ENCODE measurements at places on chromosomes 13 and 19. TPM values are rescaled to one million over a fixed set of nuclear protein-coding genes. Genes with fewer than 3 reads are reported as not detected.

DNA sequence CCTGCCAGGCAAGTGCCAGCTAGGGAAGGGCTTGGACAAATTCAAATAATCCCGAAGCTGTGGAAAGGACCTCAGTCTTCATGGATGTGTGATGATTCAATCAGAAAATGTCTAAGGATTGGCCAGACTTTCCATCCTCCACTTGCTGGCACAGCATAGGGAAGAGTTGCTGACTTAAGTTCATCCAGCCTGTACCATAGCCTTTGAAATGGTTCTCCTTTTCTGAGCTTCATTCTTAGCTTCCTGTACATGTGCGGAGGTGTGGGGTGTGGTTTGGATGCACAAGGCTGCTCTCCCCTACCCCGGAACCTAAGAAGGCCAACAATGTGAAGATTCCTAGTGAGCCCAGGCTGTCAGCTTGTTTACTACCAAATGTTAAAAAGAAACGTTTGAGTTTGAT lies 959 bp upstream of the IGFL3 start:
- no peak for DNase-seq

- no peak for DNase-seq
Observed at GRCh38 chr13:65653613-65654012, 1576.5 kb downstream of the PCDH9 start.

GRCh38 chr13:44730851-44731250 lies 154.7 kb upstream of the TSC22D1 start:
- DNase-seq, result no peak

- DNase-seq, result no peak
Observed at GRCh38 chr19:4988770-4989251, 19.9 kb downstream of the KDM4B start.

GRCh38 chr19:46616631-46617322 lies 8.1 kb downstream of the PTGIR start:
- no peak for DNase-seq

- no peak for DNase-seq
Observed at GRCh38 chr13:27183561-27184147, 12.0 kb upstream of the USP12 start.

DNA sequence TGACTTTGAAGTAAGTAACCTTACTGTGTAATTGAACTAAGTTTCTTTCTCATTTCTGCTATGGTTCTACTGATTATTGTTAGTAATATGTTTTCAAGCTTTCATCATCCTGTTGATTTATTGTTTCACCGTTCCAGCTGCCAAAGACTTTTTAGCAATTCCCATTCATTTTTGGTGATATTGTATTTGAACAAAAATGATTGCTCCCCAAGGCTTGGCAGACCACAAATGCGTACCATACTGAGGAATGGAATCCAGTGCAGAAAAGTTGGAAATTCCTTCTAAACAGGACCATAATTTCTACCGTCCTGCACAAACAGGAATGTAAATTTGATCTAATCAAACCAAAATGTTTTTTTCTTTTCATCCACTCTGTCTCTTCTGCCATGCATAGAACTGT lies 10.7 kb downstream of the EPSTI1 start:
- DNase-seq, result no peak

DNA sequence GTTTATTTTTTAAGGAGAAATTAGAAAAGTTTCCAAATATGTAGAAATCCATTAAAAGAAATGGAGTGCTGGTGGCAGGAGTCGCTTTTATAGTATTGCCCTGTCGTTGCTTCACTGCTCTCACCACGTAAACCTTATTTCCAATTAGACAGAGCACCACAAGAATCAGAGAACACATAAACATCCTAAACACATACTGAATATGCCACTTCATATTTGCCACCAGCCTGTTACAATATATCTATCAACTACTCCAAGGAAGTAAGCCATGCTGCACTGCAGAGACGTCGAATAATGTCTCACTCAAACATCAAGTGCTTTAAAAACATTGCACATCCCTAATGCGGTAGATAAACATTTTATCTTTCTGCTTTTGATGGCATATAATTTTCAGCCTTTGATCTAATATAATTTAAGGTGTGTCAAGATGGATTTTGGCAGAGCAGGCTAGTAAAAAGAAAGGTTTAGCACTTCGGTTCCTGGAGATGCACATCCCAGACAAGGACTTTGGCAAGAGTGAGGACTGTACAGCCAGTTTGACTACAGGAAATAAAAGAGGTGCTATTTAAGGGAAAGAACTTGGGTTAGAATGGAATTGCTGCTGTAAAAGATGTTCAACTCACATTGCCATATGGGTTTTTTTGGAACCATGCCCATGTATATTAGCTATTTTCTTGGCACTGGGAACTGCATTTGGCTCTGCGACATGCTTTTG lies 932.3 kb downstream of the EFNB2 start:
- no peak for DNase-seq

- no peak for DNase-seq
Observed at GRCh38 chr13:75468602-75469001, 13.4 kb downstream of the TBC1D4 start.

DNA sequence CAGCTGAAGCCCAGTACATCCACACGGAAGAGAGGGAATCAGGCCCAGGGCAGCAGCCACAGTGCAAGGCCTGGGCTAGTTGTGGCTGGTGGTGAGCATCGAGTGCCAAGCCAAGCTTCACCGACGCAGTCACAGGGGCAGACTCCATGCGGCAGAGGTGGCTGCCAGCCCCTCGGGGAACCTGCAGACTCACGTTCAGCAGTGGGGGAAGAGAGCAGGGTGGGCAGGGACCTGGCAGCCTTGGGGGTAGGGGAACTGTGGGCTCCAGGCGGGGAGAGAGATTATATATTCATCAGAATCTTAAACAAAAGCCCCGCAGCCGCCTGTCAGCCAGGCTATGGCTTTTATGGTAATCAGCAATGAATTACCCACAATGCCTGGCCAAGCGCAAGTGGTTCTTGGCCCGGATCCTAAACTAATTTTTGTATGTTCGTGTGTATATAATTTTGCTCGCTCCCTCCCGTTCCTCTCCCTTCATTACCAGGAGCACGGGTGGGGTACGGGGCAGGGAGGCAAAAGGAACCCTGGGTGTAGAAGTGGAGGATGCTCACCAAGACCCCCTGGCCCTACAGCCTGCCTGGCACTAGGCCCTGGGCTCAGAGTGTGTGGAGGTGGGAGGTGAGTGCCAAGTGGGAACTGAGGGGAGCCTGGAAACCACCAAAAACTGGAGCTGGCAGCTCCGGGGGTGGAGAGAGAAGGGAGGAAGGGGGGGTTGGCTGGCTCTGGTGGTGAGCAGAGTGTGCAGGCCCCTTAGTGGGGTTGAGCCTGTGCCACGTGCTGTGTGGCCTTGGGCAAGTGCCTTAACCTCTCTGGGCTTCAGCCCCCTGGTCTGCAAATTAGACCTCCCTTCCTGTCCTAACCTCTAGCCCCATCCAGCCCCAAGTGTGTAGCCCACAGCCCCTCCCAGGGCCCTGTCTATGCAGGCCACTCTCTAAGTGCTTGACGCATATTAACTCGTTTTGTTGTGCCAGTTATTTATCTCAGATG lies 31.9 kb downstream of the PTPRS start:
- DNase-seq, result peak; percentile 29

- DNase-seq, result no peak
Observed at GRCh38 chr13:33184112-33184490, 101.5 kb downstream of the STARD13 start.

DNA sequence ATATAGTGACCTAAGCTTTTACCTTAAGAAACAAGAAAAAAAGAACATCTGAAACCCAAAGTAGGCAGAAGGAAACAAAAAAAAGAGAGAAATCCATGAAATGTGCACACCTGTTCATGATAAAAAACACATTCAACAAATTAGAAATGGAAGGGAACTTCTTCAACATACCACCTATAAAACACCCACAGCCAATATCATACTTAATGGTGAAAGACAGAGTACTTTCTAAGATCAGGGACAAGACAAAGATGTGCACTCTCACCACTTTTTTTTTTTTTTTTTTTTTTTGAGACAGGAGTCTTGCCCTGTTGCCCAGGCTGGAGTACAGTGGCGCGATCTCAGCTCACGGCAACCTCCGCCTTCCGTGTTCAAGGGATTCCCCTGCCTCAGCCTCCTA lies 29.2 kb downstream of the ZNF45 start:
- no peak for DNase-seq

GRCh38 chr13:19601749-19602725 lies 31.4 kb upstream of the MPHOSPH8 start:
- no peak for DNase-seq

GRCh38 chr19:42092350-42092749 lies 16.4 kb downstream of the ZNF574 start:
- no peak for DNase-seq

DNA sequence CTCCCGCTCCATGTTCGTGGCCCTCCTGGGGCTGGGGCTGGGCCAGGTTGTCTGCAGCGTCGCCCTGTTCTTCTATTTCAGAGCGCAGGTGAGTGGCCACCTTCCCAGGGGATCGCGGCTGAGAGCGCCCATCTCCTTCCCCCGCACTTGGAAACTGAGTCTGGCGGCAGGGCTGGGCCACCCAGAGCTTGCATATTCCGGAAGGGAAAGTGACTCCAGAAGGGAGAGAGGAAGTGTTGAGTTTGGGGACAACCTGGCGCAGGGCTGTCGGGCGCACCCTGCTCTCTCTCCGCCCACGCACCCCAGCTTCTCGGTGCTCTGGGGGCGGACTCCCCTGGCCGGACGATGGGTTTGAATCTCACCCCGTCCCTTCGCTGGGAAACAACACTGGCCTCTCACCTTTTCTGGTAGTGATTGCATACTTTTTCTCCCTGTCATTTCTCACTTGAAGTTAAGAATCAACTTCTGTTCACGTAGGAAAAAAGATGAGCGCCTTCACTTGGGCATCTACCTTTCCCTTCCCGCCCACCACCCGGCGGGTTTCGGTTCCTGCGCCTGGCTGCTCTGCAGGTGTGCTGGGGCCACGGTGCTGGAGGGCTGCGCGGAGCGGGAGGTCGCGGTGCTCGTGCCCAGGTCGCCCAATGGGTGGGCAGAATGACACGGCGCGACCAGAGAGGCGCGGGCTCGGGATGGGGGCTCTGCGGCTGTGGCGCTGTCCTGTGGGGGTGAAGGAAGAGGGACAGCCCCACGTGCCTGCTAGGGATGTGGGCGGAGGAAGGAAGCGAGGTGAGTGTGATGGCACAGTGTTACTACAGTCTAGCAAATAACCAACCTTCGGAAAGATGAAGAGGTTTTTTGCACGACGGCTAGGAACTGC lies 721 bp downstream of the TNFSF11 start:
- DNase-seq, result no peak

DNA sequence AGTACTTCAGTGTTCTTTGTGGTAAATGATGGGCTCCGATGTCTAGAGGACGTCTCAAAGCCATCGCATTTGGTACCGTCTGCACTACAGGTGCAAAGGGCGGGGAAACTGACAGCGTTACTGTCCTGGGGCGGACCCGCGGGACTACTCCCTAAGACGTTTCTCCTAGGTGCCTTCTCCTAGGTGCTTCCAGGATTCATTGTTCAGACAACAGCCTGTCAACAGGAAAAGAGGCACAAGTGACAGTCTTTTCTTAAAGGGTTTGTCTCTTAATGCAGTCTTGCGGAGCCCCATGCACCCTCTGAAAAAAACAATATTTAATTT lies 1.4 kb downstream of the SERTM1 start:
- no peak for DNase-seq

GRCh38 chr13:99307648-99308339 lies 595 bp upstream of the GPR183 start:
- DNase-seq, result no peak

- no peak for DNase-seq
Observed at GRCh38 chr13:27810461-27810860, 18.2 kb downstream of the GSX1 start.

DNA sequence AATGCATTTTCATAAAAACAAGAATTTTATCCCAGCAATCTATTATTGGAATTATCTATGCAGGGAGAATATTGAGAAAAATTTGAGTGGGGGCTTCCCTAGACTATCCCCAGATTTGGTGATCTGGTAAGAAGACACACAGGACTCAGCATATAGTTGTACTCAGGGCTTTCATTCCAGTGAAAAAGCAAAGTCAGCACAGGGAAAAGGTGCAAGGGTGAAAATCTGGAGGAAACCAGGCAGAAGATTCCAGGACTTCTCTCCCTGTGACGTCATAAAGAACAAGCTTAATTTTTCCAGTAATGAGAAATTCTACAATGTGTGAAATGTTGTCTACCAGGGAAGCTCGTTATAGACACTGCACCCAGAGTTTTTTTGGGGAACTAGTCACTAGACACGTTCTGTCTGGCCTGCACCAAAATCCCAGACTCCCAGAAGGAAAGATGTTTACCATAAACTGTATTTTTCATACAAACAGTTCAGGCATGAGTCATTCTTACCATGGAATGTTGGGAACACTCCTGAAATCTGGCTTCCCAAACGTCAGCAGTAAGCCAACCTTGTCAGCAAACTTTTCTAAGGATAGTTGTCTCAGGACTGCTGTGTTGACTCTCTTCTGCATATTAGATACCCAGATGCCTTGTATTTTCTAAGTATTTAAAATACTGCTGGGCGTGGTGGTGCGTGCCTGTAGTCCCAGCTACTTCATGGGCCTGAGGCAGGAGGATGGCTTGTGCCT lies 107.4 kb downstream of the DNAJC3 start:
- no peak for DNase-seq

DNA sequence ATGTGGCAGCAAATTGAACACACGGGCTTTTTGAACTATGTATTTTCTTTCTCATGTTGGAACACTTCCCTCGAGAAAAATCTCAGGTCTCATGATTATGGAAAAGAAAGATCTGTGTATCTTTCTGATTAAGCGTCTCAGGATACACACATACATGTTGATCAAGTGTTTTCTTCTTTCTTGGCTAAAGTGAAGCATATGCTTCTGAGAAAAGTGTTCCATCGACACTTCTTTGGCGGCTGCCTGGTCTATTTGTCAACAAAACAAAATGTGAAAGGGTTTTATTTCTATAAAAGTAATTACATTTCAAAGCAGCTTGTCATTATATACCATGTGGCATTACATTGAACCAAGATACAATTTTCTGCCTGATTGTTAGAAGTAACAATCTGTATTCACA lies 157.5 kb downstream of the DLEU7 start:
- DNase-seq, result no peak

The NTF4 gene
- 4.3 TPM for polyA plus RNA-seq

The PRR22 gene
- polyA plus RNA-seq, result 2.4 TPM

The SIGLEC10 gene
- polyA plus RNA-seq, result 1.2 TPM

The ONECUT3 gene
- 0.04 TPM for polyA plus RNA-seq

The ZNF541 gene
- polyA plus RNA-seq, result 0.27 TPM

The WDR87 gene
- polyA plus RNA-seq, result not detected

The PINLYP gene
- 19.1 TPM for polyA plus RNA-seq

The ZNF534 gene
- polyA plus RNA-seq, result 0.61 TPM

The SLC10A2 gene
- polyA plus RNA-seq, result 1.2 TPM

The ZNF813 gene
- 6.5 TPM for polyA plus RNA-seq

The ZNF581 gene
- polyA plus RNA-seq, result 30.2 TPM

The BEST2 gene
- 0.08 TPM for polyA plus RNA-seq

The MARK4 gene
- polyA plus RNA-seq, result 39.0 TPM

The FGF22 gene
- 1.1 TPM for polyA plus RNA-seq

Data from renal cortex interstitium (tissue), 15 donors.